ENCODE measurements at places on chromosomes 2 and 18.

DNA sequence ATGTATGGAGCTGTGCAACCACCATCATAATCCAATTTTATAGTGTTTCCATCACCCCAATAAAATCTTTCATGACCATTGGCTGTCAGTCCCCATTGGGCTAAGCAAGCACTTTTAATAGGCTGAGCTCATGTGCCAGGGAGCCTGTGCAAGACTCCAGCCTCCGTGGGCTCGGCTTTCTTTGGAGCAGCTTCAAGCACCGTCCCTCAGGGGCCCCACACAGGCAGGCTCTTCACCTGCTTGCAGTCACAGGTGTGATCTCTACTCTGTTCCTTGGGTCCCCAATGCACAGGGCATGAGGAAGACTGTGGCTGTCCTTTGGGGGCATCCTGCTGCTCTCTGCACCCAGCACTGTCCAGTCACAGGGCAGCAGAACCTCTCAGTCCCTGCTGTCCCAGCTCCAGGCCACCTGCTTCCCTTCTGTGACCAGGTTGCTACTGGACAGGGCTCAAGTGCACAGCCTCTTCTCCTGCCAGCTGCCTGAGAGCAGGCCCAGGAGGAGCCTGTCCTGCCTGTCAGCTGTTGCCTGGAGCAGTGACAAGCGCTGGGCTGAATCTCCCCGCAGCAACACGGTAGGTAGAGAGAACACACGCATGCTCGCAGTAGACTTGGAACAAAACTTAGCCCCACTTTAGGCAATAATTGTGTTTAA is 40.7 kb upstream of the TMEM131 start:
- DNase-seq, result no peak

DNA sequence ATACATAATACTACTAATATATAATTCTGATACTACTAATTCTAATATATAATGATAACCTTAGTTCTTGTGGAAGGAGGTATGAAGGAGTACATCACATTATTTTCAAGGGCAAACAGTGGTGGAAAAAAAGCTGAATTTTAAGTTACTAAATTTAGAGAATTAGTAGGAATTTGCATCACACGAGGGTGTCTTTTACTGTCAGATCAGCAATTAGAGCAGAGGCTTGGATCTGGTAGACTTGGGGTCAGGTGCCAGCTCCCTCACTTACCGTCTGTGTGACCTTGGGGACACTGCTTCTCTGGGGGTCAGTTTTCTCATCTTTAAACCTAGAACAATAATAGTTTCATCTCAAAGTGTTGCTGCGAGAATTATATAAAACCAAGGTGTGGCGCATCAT is 114.1 kb upstream of the NEDD4L start:
- DNase-seq, result no peak

DNA sequence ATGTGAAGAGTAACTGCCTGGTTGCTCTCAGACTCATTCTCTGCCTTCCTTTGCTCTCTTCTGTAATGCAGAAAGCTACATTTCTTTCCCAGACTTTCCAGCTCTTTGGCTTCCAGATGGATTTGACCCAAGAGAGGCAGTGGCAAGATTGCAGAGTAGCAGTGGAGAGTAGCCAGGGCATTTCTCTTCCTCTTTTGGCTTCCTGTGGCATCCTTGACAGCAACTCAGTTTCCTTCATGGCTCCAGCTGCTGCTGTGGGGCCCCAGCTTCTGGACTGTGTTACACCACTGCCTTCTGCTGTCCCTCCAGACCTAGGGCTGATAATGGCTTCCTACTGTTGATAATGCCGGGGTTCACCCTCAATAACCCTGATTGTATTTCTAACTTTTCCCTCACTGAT is 469.4 kb upstream of the SPRED2 start:
- no peak for DNase-seq

GRCh38 chr2:27798948-27799645 is 27.6 kb downstream of the MRPL33 start:
- no peak for DNase-seq

DNA sequence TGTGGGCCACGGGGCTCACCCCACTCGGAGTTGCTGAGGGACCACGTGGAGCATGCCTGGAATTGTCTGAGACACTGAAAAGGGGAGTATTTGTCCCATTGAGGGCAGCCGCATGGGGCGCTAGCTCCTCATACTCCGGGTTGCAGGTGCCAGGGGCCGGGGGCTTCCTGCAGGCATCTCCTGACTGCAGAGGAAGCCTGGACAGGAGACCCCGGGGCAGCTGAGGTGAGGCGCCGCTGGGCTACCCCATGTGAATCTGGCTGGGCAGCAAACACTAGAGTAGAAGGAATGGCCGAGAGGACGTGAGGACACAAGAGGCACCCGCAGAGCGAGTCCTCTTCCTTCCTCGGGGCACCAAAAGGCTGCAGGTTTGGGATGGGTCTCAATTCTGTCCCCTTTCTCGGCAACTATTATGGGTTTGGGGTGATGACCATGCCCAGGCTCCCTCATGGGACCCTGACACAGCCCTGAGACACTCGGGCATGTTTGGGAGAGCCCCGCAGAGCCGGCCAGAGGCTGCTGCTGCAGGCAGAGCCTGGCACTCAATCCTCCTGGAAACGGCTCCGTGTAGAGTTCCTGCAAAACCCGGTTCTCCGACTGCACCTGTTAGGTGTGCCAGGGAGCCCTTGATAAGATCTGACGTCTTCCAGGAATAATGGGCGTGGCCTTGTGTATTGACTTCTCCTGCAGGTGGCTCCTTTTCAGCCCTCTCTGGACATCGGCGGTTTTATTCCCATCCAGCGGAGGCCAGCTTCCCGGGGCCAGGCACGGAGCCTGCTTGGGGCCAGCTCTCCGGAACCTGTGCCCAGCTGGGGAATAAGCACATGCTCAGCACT is 77.0 kb downstream of the CTIF start:
- DNase-seq, result no peak

GRCh38 chr2:7881466-7881865 is 800.4 kb upstream of the ID2 start:
- no peak for DNase-seq

DNA sequence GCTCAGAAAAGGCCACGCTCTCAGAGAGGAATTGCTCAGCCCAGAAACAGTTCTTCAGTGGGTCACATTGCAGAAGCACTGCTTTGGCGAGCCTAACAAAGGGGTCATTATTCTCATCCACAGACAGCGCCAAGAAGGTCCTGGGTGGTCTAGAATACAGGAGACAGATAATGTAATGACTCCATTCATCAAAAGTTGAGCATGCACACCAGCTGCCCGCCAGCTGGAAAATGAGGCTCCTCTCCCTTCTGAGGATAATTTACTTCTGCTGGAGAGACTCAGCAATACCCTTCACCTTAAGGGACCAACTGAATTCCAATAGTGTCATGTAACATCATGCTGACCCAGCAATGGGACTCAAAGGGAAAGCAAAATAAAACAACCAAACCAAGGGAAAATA is 79.9 kb downstream of the TRIB2 start:
- no peak for DNase-seq

DNA sequence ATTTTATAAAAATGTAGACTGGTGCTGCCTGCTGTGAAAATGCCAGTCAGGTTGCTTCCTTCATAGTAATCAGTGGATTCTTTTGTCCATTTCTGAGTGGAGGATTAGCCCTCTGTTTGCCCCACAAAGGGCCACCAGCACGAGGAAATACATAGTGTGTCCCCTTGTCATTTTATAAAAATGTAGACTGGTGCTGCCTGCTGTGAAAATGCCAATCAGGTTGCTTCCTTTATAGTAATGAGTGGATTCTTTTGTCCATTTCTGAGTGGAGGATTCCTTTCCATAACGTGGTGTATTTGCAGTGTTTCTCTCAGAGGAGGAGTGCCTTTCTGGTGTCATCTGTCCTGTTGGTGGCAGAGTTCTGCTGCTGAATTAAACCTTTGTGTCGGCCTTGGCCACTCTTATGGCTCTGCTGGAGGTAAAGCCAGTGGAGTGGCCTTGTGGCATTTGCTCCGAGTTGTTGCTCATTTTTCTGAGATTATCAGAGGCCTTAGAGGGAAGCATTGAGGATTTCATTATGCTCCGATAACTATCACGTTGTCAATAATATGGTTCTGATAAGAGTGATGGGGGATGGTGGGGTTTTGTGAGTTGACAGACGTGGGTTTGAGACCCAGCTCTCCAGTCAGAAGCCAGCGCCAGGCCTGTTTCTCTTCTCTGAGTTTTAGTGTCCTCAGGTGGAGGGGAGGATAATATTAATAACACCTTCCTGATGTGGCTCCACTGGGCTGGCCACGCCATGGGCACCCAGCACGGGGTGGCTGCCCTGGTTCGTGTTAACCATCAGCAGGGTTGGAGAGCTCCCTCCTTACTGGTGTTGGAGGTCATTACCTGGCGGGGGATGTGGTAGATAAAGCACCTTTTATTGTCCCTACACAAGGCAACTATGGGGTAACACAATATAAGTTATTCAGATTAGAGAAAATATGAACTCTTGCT is 96.6 kb downstream of the NEDD4L start:
- DNase-seq, result no peak
